ENCODE measurements at places on chromosomes 6 and 20. TPM values are rescaled to one million over a fixed set of nuclear protein-coding genes. Genes with fewer than 3 reads are reported as not detected.

Gene IL17F
- total RNA-seq: not detected

Gene LY6G5B
- total RNA-seq: 1.6 TPM

Gene TULP1
- not detected for total RNA-seq

Gene PKHD1
- total RNA-seq: not detected

Gene CSE1L
- total RNA-seq: 123 TPM

GRCh38 chr6:105606831-105607463 is 204.1 kb upstream of the PREP start:
- no peak for DNase-seq

DNA sequence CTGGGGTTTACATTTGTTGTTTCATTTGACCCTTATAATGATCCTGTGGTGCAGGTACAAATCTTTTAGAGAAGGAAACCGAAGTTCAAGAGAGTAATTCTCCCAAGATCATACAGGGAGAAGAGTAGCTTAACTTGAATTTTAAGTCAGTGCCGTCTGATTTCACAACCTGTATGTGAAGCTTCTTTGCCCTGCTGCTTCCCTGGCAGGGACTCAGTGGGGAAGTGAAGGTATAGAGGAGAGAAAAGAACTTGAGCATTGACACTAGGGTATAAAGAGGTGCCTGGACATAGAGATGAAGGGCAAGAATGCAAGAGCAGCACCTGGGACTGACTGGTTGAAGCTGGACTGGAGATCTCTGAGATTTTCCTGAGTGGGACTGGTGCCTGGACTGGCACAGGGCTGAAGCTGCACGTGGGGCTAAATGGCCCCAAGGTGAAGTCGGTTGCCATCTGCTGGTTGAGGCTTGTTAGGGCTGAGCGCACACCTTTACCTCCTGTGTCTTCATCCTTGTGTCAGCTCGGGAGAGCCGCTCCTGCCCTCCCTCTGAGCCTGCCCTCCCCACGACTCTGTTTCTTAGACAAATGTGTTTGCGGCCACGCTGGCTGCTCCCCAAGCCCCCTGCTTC is 41.8 kb downstream of the FARS2 start:
- no peak for DNase-seq

DNA sequence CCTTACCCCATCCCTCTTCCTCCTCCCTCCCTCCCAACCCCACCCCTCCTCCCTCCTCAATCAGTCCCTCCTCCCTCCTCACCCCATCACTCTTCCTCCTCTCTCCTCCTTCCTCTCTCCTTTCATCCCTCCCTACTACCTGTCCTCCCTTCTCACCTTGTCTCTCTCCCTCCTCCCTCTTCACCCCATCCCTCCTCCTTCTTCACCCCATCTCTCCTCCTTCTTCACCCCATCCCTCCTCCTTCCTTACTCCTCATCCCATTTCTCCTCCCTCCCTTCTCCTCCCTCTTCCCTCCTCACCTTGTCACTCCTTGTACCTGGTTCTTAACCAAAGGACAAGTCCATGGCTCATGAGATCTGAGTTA is 222.4 kb downstream of the TTLL2 start:
- no peak for DNase-seq

- DNase-seq: no peak
These were observed 27.5 kb downstream of the EPB41L1 start for GRCh38 chr20:36181934-36182603.

DNA sequence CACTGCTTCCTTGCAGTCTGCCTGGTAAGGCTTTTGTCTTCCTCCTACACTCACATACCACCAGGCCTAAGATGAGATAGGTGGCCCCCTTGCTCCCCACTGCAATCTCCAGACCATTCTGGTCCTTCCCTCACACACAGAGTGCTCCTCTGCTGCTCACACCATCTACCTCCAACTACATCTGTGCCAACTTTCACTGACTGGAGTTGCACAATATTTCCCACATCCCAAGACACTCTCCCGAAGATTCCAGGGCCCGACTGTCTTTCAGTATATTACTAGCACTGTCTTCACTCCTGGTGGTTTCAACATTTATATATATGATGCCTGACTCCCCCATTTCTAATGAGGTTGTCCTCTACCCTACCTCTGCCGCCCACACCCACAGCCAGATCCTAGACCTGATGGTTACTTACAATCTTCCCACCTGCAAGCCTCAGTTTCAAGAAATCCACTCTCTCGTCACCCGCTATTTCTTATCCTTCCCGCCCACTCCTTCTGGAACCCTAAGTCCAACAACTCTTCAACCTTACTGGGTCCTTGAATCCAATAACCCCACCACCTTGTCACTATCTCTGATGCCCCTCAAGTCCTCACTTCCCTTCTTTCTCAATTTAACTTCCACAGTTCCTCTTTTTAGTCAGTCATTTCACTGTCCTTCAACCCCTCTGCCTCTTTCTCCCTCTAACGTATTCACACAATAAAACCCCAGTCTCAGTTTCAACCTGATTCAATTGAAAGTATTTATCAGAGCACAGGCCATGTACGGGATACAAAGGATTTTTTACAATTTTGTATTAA is 21.6 kb downstream of the RALGAPA2 start:
- DNase-seq: no peak

- DNase-seq: no peak
These were observed 20.8 kb downstream of the SHLD1 start for GRCh38 chr20:5770987-5771318.

- no peak for DNase-seq
These were observed 239.2 kb downstream of the GMPR start for GRCh38 chr6:16477367-16478149.

DNA sequence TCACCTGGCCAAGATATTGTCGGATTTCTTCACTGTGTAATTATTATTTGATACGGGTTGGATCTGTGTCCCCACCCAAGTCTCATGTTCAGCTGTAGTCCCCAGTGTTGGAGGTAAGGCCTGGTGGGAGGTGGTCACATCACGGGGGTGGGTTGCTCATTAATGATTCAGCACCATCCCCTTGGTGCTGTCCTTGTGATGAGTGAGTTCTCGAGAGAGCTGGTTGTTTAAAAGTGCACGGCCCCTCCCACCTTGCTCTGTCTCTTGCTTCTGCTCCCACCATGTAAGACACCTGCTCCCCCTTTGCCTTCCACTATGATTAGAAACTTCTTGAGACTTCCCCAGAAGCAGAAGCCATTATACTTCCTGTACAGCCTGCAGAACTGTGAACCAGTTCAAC is 173.9 kb upstream of the PMEPA1 start:
- DNase-seq: peak; percentile 25
